ENCODE measurements at places on chromosomes 12 and 14.

DNA sequence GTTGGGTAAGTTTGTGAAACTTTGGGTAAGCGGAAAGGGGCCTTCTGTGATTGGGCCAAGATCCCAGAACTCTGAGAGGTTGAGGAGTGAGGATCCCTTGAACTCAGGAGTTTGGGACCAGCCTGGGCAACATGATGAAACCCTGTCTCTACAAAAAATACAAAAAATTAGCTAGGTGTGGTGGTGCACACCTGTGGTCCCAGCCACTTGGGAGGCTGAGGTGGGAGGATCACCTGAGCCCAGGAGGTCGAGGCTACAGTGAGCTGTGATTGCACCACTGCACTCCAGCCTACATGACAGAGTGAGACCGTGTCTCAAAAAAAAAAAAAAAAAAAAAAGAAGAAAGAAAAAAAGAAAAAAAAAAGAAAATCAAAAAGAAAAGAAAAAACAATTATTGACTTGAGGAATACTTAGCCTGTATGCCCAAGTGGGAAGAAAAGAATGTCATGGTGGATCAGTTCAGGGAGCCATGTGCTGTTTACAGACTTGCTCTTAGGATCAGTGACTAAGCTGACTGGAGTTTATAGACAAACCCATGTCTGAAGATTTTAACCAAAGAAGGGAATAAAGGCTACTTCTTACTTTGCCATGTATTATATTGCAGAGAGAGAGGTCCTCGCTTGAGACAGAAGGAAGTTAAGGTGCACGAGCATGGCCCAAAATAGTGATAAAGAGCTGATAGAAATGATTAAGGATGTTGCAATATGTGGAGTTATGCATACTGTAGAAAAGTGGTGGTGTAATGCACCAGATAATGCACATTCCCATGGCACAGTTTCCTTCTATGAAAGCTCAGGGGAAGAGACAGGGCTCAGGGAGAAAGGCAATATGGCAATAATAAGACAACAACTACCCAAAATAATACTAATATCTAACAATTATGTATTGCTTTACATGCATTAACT lies 881 bp downstream of the HSD17B6 start:
- DNase-seq: no peak

GRCh38 chr12:79776111-79776510 lies 85.3 kb upstream of the PAWR start:
- peak; percentile 14 for DNase-seq

DNA sequence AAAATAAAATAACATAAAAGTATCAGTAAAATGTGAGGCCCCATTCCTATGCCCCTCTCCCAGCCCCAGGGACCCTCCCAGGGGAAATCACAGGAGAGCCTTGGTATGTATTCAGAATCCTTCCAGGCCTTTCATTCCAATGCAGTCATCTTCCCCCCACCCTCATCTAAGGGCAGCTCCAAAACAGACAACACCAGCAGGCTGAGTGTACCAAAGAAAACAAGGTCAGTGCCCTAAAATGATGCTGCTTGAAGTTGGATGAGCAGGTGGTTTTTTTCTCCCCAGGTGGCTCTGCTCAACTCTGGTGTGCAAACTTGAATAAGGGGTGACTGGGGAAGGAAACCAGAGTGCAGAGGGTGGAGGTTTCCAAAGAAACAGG lies 56.2 kb downstream of the TSPAN9 start:
- DNase-seq: no peak

GRCh38 chr12:130872179-130873096 lies 572 bp downstream of the RAN start:
- no peak for DNase-seq

GRCh38 chr14:91647856-91648255 lies 84.0 kb downstream of the CATSPERB start:
- DNase-seq: no peak

GRCh38 chr12:89701606-89702206 lies 6.9 kb downstream of the ATP2B1 start:
- no peak for DNase-seq

- DNase-seq: no peak
Measured at GRCh38 chr14:74935360-74935680, 12.3 kb upstream of the RPS6KL1 start.

GRCh38 chr12:77608271-77608824 lies 222.3 kb upstream of the NAV3 start:
- no peak for DNase-seq

DNA sequence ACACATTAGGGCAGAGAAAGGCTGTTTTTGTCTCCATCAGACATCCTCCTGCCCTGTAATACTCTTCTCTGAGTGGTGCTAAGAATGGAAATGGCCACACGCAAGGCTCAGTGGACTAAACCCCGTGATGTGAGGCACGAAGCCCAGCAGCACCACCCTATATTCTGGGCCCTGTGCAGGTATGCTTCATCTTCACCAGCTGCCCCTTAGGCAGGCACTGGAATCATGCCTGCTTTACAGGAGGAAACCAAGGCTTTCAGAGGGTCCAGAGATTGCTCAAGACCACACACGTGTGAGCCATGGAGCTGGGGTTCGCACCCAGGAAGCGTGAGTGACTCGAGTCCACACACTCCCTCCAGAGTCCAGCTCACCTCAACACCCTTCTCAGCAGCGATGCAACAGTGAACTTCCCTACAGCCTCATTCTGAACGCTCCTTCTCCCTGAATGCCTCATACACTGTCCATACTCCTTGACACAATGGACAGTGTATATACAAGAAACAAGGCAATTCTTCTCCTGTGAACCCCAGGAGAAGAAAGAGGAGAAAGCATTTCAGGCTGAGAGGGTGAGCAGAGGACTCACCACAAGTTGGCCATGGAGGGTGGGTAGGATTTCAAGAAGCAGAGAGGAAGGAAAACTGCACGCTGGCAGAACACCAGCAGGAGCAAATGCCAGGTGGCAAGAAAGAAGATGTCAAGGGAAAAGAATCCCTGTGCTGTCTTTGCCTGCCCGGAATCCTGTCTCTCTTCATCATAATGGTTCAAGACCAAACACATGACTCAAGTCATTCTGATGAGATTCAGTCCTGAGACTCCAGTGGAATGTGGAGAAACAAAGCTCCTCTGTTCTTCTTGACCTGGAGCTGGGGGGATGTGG lies 39.1 kb downstream of the NT5DC3 start:
- DNase-seq: peak; percentile 9

GRCh38 chr12:4274396-4275015 lies 944 bp downstream of the CCND2 start:
- no peak for DNase-seq

DNA sequence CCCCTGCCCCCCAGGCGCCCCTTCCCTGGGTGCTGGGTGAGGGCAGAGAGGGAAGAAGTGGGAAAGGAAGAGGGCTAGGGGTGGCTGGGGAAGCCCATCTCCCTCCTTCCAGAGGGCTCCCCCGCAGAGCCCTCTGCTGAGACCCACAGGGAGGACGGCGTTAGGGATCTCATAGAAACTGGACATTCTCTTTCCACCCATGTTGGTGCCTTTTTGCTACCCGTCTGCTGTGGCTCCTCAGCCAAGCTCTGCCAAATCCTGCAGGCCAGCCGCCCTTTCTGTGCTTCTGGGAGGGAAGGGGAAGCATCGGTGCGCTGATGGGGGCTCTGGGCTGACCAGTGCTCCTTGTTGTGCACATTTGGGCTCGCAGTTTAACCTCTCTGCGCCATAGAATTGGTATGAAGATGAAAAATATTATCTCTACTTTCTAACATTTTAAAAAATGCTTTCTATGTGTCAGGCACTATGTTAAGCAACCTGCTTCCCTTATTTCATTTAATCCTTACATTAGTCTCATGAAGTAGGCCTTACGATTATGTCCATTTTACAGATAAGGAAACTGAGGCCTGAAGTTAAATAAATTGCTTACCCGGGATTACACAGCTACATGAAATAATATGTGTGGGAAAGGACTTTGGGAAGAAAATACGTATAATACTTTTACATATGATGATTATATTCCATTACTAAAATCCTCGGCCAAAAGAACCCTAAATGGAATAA lies 981 bp downstream of the SLC48A1 start:
- DNase-seq: no peak

GRCh38 chr12:29983851-29984250 lies 200.1 kb upstream of the TMTC1 start:
- DNase-seq: no peak

GRCh38 chr12:63045020-63045860 lies 105.8 kb downstream of the AVPR1A start:
- peak; percentile 36 for DNase-seq

GRCh38 chr14:70714055-70714550 lies 72.4 kb downstream of the TTC9 start:
- DNase-seq: peak; percentile 72

Data from MCF 10A (cell line).